ENCODE measurements at places on chromosomes 3 and 15. TPM values are rescaled to one million over a fixed set of nuclear protein-coding genes. Genes with fewer than 3 reads are reported as not detected.

- DNase-seq = no peak
Measured at GRCh38 chr3:179174316-179174715, 26.2 kb downstream of the PIK3CA start.

GRCh38 chr15:31362886-31363285 lies 36.3 kb downstream of the KLF13 start:
- DNase-seq = no peak

- DNase-seq = peak; percentile 44
Measured at GRCh38 chr15:62059816-62060112, 483 bp downstream of the VPS13C start.

- DNase-seq = no peak
Measured at GRCh38 chr3:3305841-3306240, 126.3 kb upstream of the CRBN start.

Gene MRPL46
- polyA plus RNA-seq = 21.8 TPM

DNA sequence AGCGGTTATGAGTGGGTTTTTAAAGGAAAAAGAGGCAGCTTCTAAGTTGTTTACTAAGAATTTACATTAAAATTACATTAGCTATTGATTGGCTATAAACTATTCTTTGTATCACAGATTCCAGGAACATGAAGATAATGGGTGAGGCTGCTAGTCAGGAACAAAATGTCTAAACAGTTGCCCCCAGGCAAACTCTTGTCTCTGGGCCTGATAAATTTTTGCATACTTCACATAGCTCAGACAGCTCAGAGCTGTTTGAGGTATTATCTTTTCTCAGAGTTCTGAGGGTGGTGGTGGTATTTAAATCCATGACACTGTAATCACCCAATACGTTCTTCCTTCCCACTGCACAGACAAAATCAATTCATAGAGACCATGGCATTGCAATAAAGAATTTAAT lies 2.1 kb upstream of the HACD2 start:
- no peak for DNase-seq

DNA sequence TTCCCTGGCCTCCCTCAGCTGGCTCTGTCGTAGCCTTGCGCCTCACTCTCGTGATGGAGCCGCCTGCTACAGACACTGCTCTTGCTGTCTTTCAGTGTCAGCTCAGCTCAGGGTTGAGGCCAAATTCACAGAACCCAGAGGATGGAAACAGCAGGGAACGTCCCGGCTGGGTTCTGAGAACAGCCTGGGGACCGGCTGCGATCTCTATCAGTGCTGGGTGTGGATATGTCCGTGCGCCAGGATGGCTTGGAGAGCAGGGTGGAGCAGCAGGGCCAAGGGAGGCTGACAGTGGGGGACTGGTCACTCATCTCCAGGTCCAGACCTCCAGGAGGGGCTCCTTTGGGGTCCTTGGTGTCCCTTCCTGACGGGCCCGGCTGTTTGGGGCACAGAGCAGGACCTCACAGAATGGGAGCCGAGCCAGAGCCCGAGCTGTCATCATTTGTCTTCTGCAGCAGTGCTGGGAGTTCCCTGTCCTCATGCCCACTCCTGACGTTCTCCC lies 18.4 kb downstream of the KLF15 start:
- no peak for DNase-seq

DNA sequence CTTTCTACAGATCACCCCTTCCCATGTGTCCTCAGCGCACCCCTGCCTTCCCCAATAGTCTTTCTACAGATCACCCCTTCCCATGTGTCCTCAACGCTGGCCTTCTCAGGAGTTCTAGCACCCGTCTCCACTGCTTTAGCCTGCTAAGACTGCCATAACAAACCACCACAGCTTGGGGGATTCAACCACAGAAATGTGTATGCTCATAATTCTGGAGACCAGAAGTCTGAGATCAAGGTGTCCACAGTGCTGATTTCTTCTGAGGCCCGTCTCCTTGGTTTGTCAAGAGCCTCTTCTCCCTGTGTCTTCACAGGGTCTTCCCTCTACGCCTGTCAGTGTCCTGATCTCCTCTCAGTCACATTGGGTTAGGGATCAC lies 68.1 kb upstream of the CGNL1 start:
- DNase-seq = no peak

DNA sequence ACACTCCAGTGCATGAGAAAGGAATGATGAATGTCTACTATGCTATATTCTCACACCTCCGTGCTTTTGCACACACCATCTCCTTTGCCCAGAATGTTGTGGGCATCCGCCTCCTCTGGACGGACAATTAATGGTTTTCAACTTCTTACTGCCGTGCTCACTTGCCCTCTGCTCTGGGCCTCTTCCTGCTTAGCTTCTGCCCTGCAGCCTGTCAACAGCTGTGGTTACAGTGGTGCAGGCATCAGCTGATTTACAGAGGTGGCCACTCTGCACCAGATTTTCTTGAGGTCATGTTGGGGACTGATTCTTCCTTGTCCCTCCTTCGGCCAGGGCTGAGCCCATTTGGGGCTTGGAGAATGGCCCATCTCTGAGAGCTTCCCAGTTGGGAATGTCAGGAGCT lies 56.5 kb upstream of the TMEM115 start:
- no peak for DNase-seq

DNA sequence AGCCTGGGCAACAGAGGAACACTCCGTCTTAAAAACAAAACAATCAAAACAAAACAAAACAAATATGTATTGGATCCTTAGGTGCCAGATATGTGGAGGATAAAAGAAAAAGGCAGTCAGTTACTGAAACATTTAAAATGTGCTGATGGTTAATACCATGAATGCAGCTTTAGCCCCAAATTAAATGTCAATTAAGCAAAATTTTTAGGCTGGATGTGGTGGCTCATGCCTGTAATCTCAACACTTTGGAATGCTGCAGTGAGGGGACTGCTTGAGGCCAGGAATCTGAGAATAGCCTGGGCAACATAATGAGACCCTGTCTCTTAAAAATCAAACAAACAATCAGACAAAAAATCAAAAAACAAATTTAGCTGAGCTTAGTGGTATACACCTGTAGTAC lies 8.5 kb upstream of the CHMP2B start:
- no peak for DNase-seq

DNA sequence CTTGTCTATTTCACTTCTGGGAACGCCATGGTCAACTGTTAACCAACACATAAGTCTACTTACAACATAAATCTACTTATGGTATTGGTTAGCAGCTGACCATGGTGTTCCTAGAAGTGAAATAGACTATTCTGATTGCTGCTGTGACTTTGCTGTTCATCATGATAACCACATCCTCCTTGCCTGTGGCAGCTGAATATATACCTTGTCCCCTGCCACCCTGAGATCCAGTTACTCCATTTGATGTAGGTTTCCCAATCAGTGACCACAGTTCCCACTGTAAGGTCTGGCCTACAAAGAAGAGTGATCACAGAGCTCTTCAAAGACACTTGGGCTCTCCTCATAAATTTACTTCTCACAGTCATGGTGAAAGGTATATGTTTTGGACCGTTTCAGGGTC lies 66.8 kb upstream of the ALDH1A3 start:
- no peak for DNase-seq

DNA sequence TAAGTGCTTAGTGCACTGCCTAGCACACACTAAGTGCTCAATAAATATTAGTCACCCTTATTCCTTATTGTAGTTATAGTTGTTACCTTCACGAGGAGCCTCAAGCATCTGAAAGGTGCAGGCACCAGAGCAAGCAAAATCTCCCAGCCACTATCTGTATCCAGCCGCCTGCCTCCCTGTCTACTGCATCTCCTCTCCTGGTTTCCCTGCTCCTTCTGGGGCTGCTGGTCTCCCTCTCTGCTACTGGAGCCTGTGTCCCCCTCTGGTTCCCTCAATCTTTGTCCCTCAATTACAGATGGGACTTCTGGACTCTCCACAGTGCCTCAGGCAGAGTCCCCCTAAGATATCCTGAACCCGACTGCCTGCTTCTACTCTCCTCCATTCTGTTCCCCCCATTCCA lies 18.8 kb downstream of the MYL3 start:
- DNase-seq = no peak

- no peak for DNase-seq
Measured at GRCh38 chr3:23404246-23404645, 201.1 kb downstream of the UBE2E2 start.

DNA sequence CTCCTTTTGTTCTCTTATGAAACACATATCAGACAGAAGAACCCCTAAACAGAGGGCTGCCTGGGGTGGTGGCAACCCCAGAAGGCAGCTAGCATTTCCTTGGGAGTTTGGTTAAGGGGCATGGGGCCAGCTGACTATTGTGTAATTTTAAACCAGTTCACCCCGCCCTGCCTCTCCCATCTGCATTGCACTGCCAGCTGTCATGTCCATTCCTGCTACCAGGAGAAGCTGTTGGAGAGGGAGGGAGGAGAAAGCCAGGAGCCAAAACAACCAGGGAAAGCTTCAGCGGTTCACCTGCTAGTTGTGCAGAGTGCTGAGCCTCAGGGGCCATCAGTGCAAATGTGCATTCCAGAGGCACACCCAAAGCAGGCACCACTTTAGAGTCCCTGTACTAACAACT lies 47.6 kb upstream of the ATP1B3 start:
- DNase-seq = no peak

- no peak for DNase-seq
Measured at GRCh38 chr15:34883042-34883441, 86.5 kb downstream of the AQR start.

Gene PCSK6
- 31.9 TPM for polyA plus RNA-seq

GRCh38 chr3:195748661-195749060 lies 27.9 kb downstream of the MUC20 start:
- no peak for DNase-seq

- DNase-seq = no peak
Measured at GRCh38 chr3:54878145-54878544, 49.7 kb downstream of the LRTM1 start.

Measured in brain (organoid and tissue), 16 donors.